NCI-H345 (cell line): ENCODE measurements at places on chromosomes 7 and 10.

- DNase-seq: no peak
Observed at GRCh38 chr7:3301449-3301731, 338 bp downstream of the SDK1 start.

GRCh38 chr7:132368246-132368900, 207.9 kb downstream of the PLXNA4 start:
- peak; percentile 93 for DNase-seq

GRCh38 chr10:84204122-84204521, 9.8 kb downstream of the CDHR1 start:
- DNase-seq: no peak

- DNase-seq: no peak
Observed at GRCh38 chr10:116716381-116716780, 26.0 kb downstream of the HSPA12A start.

- peak; percentile 39 for DNase-seq
Observed at GRCh38 chr10:58813573-58813972, 300.9 kb downstream of the BICC1 start.

DNA sequence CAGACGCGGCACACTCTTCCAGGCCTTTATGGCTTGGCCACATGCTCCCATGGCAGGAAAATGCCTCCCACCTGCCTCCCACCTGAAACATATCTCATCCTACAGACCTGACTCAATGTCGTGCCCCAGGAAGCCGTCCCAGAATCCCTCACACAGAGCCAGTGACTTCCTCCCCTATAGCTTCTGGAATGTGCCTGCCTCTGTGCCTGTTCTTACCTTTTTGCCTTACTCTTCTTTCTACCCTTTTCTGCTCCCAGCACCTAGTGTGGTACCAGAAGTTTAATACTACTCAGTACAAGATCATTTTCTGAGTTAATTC, 123.9 kb upstream of the STK17A start:
- DNase-seq: no peak

GRCh38 chr7:68155676-68156075, 1159.0 kb downstream of the TYW1 start:
- no peak for DNase-seq

DNA sequence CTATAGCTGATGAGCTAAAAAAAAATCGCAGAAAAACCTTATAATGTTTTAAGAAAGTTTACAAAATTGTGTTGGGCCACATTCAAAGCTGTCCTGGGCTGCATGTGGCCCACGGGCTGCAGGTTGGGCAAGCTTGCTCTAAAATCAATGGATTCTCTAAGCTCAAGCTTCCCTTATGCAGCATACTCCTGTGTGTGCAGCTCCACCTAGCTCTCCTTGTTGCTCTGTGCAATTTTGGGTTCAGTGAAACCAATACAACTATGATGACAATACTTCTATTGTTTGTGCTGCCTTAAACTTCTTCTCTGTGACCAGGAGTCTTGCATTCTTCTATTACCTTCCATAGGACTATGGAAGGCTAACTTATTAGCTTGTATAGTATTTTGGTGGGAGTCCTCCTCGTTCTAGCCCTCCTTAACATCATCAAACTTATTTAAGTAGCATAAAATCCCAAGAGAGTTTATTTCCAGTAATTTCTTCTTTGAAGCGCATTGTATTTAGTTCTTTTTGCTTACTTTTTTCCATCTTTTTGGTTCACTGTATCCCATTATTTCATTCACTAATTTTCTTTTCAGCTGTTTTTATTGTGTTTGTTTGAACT, 170.9 kb upstream of the SMIM30 start:
- DNase-seq: peak; percentile 33
